Natural killer cell treated with Interleukin-12 subunit alpha and Interleukin-12 subunit beta and Interleukin-15 and Interleukin-18, amount 100 ng/mL, for 72 hours (primary cell): ENCODE measurements at places on chromosomes 11 and 22. TPM values are rescaled to one million over a fixed set of nuclear protein-coding genes. Genes with fewer than 3 reads are reported as not detected.

The SYT12 gene
- total RNA-seq = not detected

The ABCG4 gene
- not detected for total RNA-seq

The MUC6 gene
- not detected for total RNA-seq

- no peak for DNase-seq
These were observed 700.1 kb upstream of the RAG2 start for GRCh38 chr11:37298173-37298572.

- DNase-seq = no peak
These were observed 478.5 kb upstream of the CCDC90B start for GRCh38 chr11:83764643-83765042.

- DNase-seq = no peak
These were observed 100.8 kb upstream of the B3GAT1 start for GRCh38 chr11:134512571-134513538.

- DNase-seq = no peak
These were observed 19.0 kb upstream of the SCGB1A1 start for GRCh38 chr11:62399878-62400266.
